HTR-8/SVneo (cell line): ENCODE measurements at places on chromosomes 4 and X.

DNA sequence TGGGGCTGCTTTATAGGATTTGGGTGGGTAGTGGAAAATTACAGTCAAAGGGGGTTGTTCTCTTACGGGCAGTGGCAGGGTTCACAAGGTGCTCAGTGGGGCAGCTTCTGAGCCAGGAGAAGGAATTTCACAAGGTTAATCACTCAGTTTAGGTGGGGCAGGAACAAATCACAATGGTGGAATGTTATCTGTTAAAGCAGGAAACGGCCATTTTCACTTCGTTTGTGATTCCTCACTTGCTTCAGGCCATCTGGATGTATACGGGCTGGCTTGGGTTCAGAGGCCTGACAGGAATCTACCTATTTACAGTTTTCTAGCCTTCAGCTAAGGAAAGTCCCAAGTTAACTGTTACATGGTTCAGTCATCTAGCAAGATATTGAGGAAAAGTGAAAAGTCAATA, 1003.5 kb downstream of the STPG2 start:
- no peak for DNase-seq

DNA sequence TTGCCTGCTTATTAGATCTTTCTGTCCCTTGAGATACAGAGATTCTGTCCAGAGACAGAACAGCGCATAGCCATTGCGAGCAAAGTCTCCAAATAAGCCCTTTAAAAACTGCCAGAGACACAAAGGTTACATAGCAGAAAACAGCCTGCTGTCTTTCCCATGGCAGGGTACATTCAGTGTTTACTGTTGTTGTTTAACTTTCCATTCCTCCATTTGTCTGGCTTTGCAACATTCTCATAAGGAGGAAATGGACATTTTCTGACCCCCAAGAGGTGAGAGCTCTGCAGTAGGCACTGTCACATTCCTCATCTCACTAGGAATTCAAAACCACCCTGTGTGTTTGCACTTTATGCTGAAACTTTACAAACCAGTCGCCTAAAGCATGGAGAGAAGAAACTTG, 48.3 kb downstream of the PDE5A start:
- no peak for DNase-seq

DNA sequence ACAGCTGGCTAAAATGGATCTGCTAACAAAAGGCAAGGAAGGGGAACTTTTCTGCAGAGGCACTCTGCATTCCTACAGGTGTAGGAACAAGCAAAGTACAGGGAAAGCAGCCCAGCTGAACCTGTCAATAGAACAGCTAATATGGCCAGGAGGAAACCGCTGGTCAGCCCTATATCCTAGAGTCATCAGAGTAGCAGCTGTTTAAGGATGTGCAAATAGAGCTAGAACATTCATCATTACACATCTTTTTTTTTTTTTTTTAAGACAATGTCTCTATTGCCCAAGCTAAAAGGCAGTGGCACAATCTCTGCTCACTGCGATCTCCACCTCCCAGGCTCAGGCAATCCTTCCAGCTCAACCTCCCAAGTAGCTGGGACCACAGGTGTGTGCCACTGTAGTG, 163.0 kb downstream of the BTC start:
- DNase-seq = no peak

GRCh38 chr4:176794151-176794550, 1.4 kb upstream of the VEGFC start:
- DNase-seq = peak; percentile 61

GRCh38 chrX:23392195-23392594, 57.5 kb downstream of the PTCHD1 start:
- no peak for DNase-seq

DNA sequence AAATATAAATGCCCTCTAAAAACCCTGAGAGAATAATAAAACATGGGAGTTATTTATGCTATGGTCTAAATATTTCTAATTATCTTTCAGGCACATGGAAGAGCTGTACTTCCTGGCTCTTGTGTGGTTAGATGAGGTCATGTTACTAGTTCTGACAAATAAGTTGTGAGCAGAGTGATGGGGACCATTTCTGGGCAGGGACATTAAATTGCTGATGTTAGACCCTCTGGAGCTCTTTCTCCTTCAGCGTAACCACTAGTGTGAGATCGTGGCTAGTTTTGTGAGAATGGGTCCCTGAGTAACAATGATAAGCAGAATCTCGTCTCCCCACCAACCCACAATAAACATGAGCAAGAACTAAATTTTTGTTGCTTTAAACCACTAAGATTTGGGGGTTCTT, 108.0 kb downstream of the MAML3 start:
- no peak for DNase-seq

GRCh38 chr4:88511236-88511635, 12.3 kb downstream of the PYURF start:
- no peak for DNase-seq

DNA sequence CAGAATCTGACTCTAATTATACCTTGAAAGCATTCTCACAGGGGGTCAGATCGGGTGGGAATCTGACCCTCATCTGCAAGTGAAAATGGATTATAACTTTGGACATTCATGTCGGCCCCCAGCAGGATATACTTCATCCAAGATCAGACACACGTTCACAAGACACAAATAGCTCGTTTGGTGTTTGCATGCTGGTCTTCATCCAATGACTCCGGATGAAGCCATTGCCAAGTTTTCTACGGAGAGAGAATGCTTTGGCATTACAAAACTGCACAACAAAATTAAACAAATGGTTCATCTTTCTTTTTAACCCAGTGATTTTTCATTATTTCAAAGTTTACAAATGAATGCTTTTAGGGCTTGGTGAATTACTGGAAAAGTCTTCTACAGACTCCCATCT, 105.5 kb downstream of the MID1 start:
- DNase-seq = no peak

- no peak for DNase-seq
Measured at GRCh38 chr4:38980903-38981676, 51.1 kb downstream of the TMEM156 start.

DNA sequence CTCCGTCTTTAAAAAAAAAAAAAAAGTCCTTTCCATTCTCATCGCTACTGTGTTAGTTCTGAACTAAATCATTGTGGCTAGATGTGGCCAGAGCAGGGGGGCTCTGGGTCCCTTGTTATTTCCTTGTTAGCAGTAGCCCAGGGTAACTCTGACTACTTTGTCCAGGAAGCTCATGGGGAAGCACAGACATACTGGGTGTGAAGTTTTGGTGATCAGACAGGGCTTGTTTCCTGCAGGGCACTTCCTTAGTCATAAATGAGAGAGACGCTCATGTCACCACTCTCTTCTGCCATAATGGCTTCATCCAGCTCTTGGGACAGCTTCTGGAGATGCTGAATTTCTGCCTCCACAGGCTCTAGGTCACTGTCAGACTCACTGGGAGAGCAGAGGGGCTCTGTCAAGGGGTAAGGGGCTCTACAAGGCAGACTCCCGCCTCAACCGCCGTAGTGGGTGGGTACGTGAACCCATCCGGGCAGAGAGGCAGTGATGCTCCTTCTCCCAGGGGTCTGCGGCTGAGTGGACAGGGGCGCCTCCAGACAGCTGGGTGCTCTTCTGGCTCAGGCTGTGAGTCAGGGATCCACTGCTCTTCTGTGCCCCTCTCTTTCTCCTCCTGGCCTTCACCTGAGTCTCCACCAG, 12.9 kb downstream of the STIM2 start:
- DNase-seq = no peak

- peak; percentile 7 for DNase-seq
Measured at GRCh38 chr4:28966982-28967381, 1753.2 kb upstream of the PCDH7 start.

GRCh38 chrX:115174548-115174947, 14.7 kb upstream of the RBMXL3 start:
- no peak for DNase-seq

DNA sequence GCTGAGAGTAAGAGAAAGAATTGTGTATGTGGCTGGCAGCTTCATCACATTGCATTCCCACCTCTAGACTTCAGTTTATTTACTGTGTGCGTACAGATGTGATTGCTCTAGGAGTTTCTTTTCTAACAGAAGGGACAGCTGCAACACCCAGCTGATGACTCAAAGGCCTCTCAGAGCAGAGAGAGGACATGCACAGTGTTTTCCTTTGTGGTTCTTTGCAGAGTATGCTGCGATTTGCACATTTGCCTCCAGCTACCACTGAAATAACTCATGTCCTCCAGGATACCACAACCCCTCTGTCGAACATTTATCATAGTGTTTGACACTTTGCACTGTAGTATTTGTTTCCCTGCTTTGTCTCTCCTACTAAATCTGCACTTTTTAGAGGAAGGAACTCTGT, 294.1 kb downstream of the STIM2 start:
- DNase-seq = peak; percentile 26
